ENCODE measurements at places on chromosomes 1 and 21. TPM values are rescaled to one million over a fixed set of nuclear protein-coding genes. Genes with fewer than 3 reads are reported as not detected.
A peak's percentile ranks its signal among the peaks of the same experiment; 100 is the strongest.

DNA sequence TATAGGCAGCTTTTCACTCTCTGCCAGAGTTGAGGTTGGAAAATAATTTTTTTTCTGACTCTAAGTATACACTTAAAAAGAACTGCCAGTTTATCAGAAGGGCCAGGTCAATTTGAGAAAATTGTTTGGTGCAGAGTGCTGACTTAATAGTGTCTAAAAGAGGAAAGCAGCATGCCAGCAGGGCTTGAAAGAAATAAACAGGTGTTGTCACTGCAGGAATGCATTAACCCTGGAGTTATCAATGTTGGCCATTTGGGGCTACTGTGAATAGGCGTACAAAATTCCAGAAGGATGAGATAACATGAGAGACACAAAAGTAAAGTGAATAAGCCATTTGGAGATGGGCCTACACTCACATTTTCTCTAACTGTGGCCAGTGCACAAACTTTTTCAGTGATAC lies 220.6 kb upstream of the PLD5 start:
- DNase-seq: peak; percentile 13

DNA sequence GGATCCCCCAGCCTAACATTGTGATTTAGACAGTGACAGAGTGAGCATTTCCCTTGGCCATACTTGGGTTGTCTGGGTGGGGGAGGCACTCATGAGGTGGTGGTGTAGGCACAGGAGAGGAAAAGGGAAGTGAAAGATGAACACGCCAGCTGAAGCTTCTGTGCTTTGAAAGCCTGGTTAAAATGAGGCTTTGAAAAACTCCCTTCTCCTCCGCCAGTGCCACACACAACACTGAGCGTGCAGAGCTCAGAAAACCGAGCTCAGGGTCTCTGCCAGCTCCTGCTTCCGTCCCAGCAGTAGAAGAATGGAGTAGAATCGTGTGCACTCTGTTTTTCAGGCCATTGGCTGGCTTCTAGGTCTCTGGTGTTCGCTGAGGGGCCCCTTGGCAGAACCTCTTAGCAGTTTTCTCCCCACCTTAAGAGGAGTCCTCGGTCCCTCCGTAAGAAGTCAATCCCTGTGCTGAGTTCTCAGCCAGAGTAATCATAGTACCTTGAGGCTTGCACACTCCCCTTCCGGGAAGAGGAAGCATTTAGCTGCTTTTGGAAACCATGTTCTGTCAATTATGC lies 12.9 kb downstream of the PLEKHM2 start:
- no peak for DNase-seq

GRCh38 chr1:44786841-44787426 lies 1.0 kb downstream of the BEST4 start:
- no peak for DNase-seq

DNA sequence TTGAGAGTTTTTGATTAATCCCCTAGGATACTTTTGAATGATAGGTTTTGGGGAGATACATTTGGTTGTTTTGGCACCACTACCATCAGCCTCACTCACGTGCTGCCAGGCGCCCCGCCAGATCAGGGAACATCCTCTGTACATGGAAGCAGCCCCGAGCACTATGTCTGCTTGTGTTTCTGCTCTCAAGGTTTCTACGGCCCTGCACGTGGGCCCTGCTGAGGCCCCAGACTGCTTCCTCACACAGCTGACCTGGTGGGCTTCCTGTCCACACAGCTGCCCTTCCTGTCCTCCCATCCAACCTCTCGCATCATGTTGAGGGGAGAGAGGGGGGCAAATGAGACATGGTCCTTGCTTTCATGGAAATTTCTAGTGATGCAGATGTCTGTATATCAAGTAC lies 20.0 kb downstream of the ADARB1 start:
- no peak for DNase-seq

- DNase-seq: no peak
Observed at GRCh38 chr1:183918589-183918988, 113.7 kb downstream of the RGL1 start.

DNA sequence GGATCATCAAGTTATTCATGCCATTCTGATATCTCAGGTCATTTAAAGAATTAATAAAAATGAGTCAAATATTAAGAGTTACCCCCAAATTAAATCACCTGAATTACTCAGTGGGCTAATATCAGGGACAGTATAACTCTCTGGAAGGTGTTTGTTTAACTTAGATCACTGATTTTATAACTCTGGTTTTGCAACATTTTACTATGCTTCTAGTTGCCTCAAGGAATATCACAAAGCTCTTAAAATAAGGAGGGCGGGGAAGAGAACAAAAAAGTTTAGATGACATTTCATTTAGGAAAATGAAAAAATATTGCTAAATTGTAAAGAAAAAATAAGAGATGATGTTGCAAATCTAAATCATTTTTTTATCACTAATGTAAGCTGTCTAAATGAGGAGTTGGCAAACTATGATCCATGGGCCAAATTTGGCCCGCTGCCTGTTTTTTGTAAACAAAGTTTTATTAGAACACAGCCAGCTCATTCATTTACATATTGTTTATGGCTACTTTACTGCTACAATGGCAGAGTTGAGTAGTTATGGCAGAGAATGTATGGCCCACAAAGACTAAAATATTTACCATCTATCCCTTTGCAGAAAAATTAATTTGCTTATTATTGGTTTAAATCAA lies 31.9 kb upstream of the SLC19A2 start:
- DNase-seq: no peak

DNA sequence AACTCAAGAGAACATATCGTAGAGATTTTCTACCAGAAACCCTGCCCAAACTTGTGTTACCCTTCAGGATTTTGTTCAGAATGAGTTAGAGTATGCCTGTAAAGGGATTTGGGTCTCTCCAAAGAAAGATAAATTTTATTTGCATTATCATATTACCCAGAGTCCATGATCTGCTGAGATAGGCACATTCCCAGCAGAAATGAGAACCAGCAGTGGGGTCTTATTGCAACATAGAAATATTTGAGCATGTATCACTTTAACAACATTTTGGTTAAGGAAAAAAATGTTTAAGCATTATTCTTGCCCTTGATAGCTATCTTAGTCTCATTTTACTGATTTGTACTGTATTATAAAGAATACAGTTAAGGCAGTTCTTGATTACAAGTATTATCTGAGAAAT lies 10.6 kb downstream of the VCAM1 start:
- DNase-seq: no peak

DNA sequence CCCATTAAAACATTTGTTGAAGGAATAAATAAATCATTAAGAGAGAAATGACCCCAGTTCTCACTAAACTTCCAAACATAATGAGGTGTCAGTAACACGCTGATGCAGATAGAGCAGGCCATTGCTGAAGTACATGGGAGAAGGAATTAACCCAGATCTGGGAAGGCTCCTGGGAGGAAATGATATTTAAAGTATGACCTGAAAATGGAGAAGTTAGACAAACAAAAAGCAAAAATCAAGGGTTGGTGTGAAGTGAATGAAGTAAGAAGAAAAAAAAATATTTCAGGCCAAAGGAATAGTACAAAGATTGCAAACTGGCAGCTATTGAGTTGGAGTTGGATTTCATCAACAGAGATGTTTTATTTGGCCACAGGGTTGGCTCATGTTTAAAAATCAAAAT lies 71.4 kb downstream of the RGS2 start:
- DNase-seq: no peak

Gene MAP3K21
- total RNA-seq: 3.2 TPM

Gene LCE1E
- not detected for total RNA-seq

Gene TNFAIP8L2
- total RNA-seq: not detected

Gene RORC
- total RNA-seq: not detected
